ENCODE measurements at places on chromosomes 6 and 20. TPM values are rescaled to one million over a fixed set of nuclear protein-coding genes. Genes with fewer than 3 reads are reported as not detected.

DNA sequence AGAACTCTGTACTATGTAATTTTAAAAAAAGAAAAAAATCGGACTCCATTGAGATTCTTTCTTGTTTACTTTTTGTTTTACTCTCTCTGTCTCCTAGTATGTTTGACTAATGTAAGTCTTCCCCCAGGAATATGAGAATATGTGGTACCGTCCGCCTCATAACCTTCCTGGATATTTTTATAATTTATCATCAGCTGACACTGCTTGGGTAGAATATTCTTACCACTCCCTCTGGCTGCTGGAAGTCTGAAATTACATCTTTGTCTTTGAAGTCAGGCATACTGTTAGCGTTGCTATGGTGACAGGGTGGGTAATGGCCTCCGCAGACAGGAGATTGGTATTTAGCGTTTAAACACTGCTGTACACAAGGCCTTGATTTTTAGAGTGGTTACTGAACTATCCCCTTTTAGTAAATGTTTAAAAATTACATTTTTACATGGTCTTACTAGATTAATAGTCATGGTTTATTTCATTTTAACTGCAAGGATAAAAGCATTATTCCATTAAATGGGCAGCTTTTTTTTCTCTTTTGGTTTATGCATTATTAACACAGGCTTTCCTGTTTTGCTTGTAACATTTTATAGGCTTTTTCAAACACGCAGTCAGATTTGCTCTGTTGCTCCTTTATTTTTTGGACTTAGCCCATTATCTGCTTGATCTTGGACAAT is 176.4 kb downstream of the ARID1B start:
- no peaks in the 10 kb centered on the region for H3K36me3 ChIP-seq
- peak; percentile 79 for DNase-seq
- H3K27ac ChIP-seq: peak overlapping the region; percentile 89
- peak overlapping the region; percentile 7 for H3K4me3 ChIP-seq
- H3K4me1 ChIP-seq: peaks cover 86% of the 10 kb centered on the region

Gene VGLL2
- polyA plus RNA-seq: not detected

Gene RFX6
- not detected for polyA plus RNA-seq

GRCh38 chr20:31788578-31788977 is 30.6 kb upstream of the MYLK2 start:
- no peaks in the 10 kb centered on the region for H3K36me3 ChIP-seq
- H3K27ac ChIP-seq: no peak overlapping the region

- H3K27me3 ChIP-seq: no peaks in the 10 kb centered on the region
- DNase-seq: no peak
- peak overlapping the region; percentile 56 for H3K27ac ChIP-seq
- H3K36me3 ChIP-seq: peaks cover 16% of the 10 kb centered on the region
Observed at GRCh38 chr6:2958331-2958711, 13.0 kb downstream of the SERPINB6 start.

DNA sequence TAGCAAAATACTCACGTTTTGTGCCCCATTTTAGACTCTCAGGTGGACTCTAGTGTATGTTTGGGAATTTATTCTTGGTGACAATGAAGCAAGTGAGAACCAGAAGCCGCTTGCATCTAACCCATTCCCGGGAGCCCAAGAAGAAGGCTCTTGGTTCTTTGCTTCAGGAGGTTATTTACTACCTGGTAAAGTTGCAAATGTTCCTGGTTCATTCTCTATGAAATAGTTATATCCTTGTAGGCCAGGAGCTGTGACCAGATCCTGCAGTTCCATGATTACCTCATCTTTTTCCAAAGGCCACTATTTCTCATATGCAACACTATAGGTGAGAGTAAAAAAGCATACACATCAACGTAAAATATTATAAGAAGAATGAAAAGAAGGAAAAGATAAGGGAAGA is 60.9 kb upstream of the FABP7 start:
- no peaks in the 10 kb centered on the region for H3K36me3 ChIP-seq
- H3K4me1 ChIP-seq: no peaks in the 10 kb centered on the region
- no peak overlapping the region for H3K4me3 ChIP-seq
- peaks cover 4% of the 10 kb centered on the region for H3K27me3 ChIP-seq
- no peak for DNase-seq

Gene LY6G6F
- not detected for polyA plus RNA-seq

DNA sequence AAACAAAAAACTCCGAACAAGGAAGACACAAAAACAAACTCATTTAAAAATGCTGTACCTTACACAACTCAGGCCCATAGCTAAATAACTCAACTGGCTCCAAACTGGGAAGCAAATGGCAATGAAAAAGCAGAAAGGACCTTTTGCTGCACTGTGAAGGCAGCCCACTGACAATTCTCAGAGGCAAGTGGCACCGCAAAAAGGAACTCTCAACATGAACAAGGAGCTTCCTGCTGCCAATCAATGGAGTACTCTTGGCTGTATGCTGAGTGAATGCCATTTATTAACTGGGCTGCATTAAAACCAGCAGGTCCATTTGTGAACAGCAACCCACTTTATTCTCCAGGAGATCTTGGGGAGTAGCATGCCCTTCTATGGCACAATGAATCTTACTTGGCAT is 209.9 kb downstream of the PTPRK start:
- H3K27me3 ChIP-seq: no peaks in the 10 kb centered on the region
- H3K4me1 ChIP-seq: peaks cover 10% of the 10 kb centered on the region
- H3K27ac ChIP-seq: no peak overlapping the region
- H3K4me3 ChIP-seq: no peak overlapping the region

Gene GNAS-AS1
- 0.14 TPM for polyA plus RNA-seq

GRCh38 chr6:35489066-35489465 is 7.8 kb downstream of the TEAD3 start:
- DNase-seq: no peak
- no peaks in the 10 kb centered on the region for H3K27me3 ChIP-seq
- no peak overlapping the region for H3K27ac ChIP-seq
- H3K36me3 ChIP-seq: no peaks in the 10 kb centered on the region
- H3K4me1 ChIP-seq: peaks cover 14% of the 10 kb centered on the region
- no peak overlapping the region for H3K4me3 ChIP-seq

Gene TINAG
- not detected for polyA plus RNA-seq
